ENCODE measurements at places on chromosomes 2 and 18. TPM values are rescaled to one million over a fixed set of nuclear protein-coding genes. Genes with fewer than 3 reads are reported as not detected.

SLC4A3 gene
- polyA plus RNA-seq = 7.6 TPM

DNA sequence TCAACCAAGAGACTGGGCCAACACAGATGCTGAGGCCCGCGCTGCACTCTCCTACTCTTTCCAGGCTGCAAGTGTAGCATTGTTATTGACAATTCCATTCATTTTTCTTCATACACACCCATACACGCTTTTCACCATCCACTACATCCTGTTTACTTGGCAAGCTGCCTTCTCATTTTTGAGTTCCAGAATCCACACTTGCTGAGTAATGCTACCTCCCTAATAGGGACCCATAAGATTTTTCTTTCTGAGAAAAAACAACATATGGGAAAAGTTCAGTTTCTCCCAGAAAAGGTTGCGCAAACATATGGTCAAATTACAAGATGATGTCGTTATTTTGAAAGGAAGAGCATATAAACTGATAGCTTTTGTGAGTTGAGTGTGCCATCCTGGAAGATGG, 3.3 kb upstream of the NETO1 start:
- peak; percentile 30 for DNase-seq

DNA sequence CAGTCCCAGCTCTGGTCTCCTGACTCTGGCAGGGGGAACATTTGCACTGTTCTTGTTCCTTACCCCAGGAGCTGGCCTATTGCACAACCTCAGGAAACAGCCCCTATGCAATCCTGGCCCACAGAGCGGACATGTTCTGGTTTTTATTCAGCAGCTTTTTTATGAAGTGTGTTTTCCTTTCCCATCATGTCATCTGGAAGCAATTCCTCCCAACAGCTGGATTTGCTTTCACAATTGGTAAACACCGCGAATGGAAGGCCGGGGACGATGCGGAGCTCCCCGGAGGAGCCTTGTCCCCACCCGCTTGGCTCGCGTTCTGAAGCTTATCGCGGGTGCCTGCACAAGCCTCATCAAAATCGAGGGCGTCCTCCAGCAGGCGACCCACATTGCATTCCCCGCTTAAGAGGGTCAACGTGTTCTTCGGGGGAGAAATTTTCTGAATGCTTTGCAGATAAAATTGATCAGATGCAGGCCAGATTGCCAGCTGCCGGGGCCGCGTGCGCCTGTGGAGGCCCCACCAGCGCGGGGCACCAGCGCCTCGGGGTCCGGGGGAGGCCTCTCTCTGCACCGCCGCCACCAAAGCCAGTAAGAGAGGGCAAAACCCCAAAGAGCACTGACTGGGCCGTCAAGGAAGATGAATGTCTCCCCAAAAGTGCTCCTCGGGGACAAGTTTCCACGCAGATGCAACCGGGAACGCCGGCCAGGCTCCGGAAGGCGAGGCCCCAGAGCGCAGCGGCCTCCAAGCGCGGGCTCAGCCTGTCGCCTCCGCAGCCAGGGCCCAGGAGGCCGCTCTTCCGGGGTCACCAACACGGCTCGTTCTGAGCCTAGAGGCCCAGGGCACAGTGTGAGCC, 60.3 kb upstream of the SP3 start:
- DNase-seq = peak; percentile 82

- no peak for DNase-seq
These were observed 68.3 kb downstream of the EDAR start for GRCh38 chr2:108920686-108921085.

DNA sequence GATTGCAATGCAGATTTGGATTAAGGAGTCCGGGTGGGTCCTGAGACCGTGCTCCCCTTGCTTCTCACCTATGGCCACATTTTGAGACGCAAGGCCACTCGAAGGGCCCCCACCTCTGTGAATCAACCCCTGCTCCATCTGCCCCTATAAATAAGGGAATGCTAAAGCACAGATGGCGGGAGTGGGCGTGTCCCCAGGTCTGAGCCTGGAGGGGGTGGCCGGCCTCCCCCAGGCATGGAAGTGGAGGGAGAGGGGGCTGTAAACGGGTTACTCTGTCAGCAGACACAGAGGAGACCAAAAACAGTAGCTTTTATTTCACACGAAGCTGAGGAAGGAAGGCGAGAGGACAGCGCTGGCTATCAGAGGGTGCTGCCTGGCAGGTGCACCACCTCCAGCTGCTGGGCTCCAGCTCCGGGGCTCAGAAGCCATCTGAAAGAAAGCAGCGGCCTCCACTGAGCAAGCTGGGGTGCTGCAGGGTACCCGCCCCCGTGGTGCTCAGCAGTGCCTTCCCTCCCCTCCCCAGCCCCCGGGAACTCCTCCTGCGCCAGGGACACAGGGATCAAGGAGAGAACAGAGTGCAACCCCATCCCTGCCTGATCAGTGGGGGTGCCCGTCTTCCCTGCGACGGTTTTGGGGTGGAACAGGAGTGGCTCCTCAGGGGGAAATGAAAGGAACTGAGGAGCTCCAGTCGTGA, 56.7 kb upstream of the RAB6C start:
- DNase-seq = no peak

All from BJ (cell line).